NK-92 treated with Interleukin-12 subunit alpha and Interleukin-12 subunit beta, amount 100 ng/mL, for 24 hours (cell line): ENCODE measurements at places on chromosomes 3 and 15.

GRCh38 chr3:152922554-152922953, 87.6 kb downstream of the P2RY1 start:
- DNase-seq = no peak

- DNase-seq = no peak
Measured at GRCh38 chr3:187957165-187957581, 196.8 kb upstream of the LPP start.

GRCh38 chr3:73433079-73433478, 191.7 kb downstream of the PDZRN3 start:
- DNase-seq = no peak

DNA sequence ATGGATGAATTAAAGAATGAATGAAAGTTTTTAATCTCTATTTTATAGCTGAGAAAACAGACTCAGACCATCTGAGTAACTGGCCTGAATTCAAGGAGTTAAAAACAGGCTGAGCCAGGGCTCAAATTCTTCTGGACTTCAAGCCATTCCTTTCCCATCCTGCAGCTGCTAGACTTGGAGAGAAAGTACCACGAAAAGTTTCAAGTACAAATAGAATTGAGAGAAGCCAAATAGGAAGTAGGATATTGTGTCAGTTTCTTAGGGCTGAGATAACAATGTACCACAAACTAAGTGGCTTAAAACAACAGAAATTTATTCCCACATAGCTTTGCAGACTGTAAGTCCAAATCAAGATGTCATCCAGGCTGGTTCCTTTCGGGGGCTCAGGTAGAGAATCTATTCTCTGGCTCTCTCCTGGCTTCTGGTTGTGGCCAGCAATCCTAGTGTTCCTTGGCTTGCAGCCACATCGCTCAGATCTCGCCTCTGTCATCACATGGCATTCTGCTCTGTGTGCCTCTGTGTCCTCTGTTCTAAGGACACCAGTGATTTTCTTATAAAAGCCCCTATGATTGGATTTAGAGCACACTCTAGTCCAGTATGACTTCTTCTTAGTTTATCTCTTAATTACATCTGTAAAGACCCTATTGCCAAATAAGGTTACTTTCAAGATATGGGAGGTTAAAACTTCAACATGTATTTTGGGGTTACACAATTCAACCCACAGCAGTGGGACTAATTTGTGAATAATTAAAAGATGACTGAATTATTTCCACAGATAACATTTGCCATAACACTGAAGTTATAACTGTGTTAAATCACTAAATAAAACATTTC, 25.7 kb upstream of the GOLIM4 start:
- no peak for DNase-seq

GRCh38 chr3:182702216-182702615, 91.1 kb upstream of the ATP11B start:
- DNase-seq = no peak

- DNase-seq = no peak
Measured at GRCh38 chr3:124760601-124761000, 30.3 kb downstream of the UMPS start.

DNA sequence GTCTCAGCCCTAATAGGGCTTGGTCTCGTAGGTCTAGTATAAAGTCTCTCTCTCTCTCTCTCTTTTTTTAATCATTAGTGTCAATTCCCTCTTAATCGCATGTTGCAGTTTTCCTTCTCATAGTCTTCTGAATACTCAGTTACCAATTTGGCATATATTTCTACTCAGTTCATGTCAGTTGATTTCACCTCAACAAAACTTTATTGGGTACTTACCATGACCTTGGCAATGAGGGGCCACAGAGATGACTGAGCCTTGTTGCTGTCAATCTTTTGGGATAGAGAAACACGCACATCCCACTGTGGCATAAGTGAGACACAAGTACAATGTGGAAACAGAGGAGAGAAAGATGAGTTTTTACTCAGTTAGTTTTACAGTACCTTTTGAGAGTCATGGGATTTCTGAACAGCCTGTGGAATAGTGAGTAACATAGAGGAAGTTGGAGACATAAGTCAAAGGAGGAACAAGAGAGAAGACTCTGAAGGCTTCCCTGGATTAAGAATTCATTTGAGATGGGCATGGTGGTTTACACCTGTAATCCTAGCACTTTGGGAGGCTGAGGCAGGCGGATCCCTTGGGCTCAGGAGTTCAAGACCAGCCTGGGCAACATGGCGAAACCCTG, 150.2 kb upstream of the CBLB start:
- DNase-seq = no peak

DNA sequence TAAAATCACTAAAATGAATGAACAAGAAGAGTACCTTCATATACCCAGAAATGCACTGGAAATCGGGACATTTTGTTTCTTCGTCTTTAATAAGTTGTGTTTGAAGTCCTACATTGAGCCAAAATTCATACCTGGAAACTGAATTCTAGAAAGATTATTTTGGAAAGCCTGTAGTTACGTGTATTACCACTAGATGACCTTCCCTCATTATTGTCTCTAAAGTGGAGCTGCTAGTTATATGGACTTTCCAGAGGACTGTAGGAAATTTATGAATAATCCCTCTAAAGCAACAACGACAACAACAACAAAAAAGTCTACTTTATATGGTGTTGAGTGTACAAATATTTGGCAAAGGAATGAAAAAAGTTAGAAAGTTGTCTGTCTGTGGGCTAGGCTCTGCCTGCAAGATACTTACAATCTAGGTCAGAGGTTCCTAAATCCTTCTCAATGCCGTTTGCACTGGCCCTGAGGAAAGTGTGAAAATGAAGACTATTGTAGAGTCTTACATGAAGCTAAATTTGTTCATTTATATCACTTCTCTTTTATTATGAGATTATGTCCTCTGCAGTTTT, 234.8 kb upstream of the NR2E3 start:
- no peak for DNase-seq

- no peak for DNase-seq
Measured at GRCh38 chr3:64368257-64369020, 143.2 kb upstream of the PRICKLE2 start.

DNA sequence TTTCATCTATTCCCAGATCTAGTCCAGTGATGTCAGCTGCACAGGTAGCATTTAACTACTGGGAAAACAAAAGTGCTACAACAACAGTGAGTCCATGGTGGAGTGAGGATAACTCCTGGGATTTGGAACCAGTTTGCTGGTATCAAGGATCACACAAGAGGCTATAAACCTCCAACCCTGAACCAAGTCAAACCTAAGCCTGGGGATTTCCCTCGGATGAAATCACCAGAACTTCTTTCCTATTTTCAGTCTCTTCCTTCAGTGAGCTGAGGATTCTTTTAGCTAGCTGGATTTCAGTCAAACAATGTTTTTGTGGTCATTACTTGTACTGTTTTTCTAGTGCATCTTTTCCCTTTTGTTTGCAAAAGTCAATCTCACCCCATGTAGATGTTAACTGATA, 31.5 kb downstream of the SEC22C start:
- DNase-seq = no peak

GRCh38 chr15:56910801-56911200, 7.6 kb upstream of the TCF12 start:
- DNase-seq = no peak

GRCh38 chr3:48400824-48401433, 28.9 kb downstream of the FBXW12 start:
- DNase-seq = no peak

DNA sequence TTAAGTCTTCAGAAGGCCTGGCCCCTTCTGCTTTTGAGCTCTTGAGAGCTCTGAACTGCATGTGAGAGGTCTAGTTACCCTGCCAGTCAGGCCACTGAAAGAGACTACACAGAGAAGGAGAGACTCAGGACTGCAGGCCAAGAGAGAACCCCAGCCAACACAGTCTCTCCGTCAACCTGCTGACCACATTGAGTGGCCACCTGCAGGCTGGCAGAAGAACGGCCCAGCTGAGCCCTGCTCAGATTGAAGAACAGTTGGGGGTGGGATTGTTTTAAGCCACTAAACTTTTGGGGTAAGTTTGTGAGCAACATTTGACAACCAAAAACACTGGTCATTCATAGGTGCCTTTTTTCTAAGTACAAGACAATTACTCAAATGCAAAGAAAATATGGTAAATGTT, 273.5 kb upstream of the CCDC54 start:
- DNase-seq = no peak
